ENCODE measurements at places on chromosomes 13 and 19. TPM values are rescaled to one million over a fixed set of nuclear protein-coding genes. Genes with fewer than 3 reads are reported as not detected.

GRCh38 chr13:105778196-105778595 is 757.3 kb downstream of the EFNB2 start:
- peak; percentile 33 for DNase-seq

- DNase-seq: no peak
Measured at GRCh38 chr13:95553581-95554385, 1.3 kb downstream of the CLDN10 start.

DNA sequence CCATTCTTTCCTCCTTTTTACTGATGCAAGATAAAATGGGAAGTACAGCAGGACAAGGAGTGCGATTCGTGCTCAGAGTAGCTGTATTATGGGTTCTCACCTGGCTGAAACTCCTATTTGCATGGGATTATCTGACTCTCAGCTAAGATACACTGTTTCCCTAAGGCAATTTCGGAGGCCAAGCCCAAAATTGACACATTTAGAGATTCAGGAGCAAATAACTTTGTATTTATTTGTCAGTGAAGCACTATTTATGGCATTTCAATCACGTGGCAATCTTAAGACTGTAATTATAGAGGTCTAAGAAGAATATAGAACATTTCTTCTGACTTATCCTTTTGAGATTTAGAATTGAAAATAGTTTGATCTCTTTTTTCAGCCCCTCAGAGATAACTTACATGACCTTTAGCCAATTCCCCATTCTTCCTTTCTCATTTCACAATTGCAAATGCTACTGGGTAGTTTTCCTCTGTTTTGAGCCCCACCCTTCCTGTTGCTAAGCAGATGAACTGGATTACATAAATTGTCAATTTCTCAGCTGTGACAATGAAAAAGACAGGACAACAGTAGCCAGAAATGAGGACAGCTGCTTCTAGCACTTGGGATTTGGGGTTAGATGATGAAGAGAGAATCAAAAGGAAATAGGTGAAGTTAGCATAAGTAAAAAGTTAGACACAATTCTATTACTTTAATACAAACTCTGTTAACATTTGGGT is 122.7 kb upstream of the FRY start:
- DNase-seq: no peak

GRCh38 chr13:40352802-40353562 is 313.5 kb downstream of the FOXO1 start:
- DNase-seq: peak; percentile 76

DNA sequence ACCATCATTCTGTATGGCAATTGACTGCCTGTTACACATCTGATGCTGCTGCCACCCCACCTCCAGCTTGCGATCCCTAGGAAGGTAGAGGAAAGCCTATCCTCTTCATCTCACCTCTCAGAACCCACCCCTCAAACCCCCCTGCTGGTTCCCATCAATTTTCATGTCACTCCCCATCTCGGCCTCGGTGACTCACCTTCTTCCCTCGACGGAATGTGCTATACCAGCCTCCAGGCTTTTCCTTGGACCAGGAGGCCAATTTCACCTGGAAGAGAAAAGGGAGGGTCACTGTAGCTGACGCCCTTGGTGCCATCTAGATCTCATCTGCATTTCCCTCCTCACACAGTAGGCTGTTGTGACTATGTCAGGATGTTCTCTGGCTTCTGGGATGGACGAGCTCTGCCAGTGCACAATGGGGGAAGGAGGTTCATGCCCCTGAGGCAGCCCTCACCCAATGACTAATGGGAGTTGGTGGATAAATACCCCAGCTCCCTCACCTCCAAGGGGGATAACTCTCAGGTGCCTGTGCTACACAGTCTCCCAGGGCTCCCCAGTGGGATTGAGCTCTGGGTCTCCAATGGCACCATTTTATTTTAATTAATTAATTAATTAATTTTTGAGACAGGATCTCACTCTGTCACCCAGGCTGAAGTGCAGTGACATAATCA is 26.4 kb upstream of the OLFM2 start:
- DNase-seq: no peak

ZNF181 gene
- 33.6 TPM for total RNA-seq

VAV1 gene
- not detected for total RNA-seq

C19orf85 gene
- not detected for total RNA-seq

Measured in fibroblast of lung (primary cell).